ENCODE measurements at places on chromosomes 2 and 18.

DNA sequence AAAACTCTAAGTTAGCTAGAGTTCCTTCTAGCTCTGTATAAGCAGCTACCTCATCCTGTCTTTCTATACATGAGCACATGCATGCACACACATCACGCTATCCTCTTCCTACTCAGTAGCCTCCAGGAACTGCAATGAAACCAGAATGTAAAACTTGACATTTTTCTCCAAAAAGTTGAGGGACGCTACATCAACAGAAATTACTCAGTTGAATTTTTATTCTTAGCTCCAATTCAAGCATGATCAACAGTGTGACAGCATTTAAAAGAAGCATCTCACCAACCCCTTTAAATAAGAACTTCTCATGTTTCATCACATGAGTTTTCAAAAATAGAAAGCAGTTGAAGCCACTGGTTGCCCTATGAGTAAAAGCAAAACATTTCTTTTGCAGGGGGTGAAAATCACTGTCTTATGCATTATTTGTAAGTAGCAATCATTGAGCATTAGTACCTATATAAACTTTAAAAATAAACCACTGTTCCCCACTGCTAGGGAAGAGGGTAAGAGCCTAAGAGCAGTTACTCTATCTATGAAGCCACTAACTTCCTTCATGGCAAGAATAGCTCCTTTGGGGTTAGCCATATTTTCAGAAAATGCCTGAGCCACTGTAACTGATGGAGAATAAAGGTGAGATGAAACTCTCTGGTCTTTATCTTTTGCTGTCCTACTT, 77.9 kb upstream of the ARL5A start:
- DNase-seq: no peak

- no peak for DNase-seq
These were observed 17.5 kb upstream of the ILKAP start for GRCh38 chr2:238220892-238221521.

DNA sequence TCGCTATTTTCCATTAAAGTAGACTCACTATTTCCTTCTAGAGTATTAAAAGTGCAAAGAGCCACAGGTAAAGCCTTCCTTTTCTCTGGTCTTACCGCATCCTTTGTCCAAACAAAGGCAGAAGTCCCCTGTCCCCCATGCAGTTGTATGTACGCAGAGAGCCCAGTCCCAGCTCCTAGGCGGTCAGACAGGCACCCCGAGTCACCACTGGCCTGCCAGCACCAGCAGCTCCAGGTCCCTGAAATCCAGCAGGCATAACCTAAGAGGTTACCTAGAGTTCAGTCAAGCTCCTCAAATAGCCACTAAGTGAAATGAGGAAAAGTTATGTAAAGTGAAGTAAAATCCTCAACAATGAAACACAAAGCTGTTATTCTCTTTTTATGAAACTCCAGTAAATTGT, 60.4 kb upstream of the TWIST2 start:
- no peak for DNase-seq

GRCh38 chr18:63192126-63192884, 127.3 kb downstream of the BCL2 start:
- no peak for DNase-seq

- DNase-seq: no peak
These were observed 17.2 kb downstream of the LTBP1 start for GRCh38 chr2:32963941-32964340.

DNA sequence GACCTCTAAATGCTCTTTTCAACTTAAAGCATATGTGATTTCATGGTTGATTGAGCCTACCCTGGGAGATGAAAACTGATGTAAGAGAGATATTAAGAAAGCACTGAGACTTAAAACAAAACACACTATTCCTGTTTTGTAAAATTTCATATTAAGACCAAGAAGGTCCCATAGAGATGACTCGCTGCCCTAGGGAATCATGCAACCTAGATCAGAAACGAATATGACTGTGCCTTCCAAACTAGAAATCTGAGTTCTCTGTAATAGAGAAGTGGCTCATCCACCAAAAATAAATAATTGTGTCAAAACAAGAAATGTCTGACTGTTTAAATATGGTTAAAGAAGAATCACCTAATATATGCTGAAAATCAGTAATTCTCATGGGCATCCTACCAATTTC, 776.8 kb upstream of the SOX11 start:
- DNase-seq: no peak

GRCh38 chr2:171595896-171596295, 73.6 kb downstream of the CYBRD1 start:
- peak; percentile 74 for DNase-seq

GRCh38 chr2:240994171-240994896, 4.1 kb upstream of the SNED1 start:
- no peak for DNase-seq

- DNase-seq: no peak
These were observed 56.8 kb downstream of the MRPL33 start for GRCh38 chr2:27828305-27828704.

DNA sequence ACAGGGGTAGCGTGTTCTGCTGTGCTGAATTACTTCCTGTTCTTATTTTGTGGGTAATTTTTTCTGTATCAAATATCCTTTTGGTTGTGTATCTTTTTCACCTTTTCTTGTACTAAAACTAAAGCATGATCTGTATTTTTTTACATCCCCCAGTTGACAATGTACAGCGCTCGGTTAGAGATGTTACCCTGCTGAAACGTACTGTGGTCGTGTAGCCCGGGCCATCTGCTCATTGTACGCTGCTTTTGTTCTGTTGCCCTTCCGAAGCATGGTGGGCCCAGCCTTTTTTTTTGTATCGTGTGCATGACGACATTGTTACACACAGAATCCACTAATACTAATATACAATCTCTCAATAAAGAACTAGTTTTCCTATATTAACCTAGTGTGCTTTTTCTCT, 233.1 kb downstream of the HAUS1 start:
- DNase-seq: no peak

DNA sequence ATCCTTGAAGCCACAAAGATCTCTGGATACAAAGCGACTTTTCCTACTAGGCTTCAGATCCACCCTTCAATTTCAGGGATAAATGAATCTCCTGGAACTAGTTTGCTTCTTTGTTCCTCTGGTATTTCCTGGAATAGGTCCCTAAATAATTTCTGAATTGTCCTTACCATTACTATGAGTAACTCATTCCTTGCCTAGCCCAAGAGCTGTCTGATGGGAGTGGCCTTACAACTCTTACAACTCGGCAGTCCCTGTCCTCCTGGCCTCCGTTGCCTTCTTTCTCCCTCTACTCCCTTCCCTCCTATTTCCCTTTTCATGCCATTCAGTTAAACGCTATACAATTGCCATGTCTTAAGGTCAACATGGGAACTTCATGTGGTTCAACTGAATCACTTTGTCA, 98.2 kb upstream of the FHL2 start:
- DNase-seq: no peak

- no peak for DNase-seq
These were observed 23.4 kb downstream of the AMER3 start for GRCh38 chr2:130778781-130779180.

GRCh38 chr2:121993682-121994081, 238.2 kb downstream of the TSN start:
- no peak for DNase-seq

GRCh38 chr2:232438951-232439757, 16.8 kb upstream of the ALPI start:
- DNase-seq: no peak

DNA sequence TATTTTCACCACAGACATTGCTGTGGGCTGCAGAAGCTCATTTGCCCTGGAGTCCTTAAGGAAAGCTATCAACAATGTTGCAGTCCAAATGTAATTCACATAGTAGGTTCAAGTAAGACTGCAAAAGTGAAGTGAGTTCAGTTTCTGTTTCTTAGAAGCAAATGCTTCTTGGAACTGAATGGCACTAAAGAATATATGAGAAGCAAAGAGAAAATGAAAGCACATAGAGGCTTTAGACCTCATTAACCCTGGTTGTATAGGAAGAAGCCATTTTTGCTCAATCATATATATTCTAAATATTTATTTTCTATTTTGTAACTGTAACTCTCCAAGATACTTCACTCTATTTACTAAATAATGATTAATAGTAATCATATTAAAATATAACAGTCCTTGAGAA, 292.0 kb downstream of the ZNF804A start:
- no peak for DNase-seq

GRCh38 chr2:134401081-134401497, 147.2 kb downstream of the MGAT5 start:
- no peak for DNase-seq

- DNase-seq: no peak
These were observed 68.3 kb upstream of the RND3 start for GRCh38 chr2:150555611-150556356.

GRCh38 chr2:239193925-239194677, 206.7 kb downstream of the HDAC4 start:
- no peak for DNase-seq

- no peak for DNase-seq
These were observed 6.6 kb downstream of the SH3RF3 start for GRCh38 chr2:109135359-109136197.

DNA sequence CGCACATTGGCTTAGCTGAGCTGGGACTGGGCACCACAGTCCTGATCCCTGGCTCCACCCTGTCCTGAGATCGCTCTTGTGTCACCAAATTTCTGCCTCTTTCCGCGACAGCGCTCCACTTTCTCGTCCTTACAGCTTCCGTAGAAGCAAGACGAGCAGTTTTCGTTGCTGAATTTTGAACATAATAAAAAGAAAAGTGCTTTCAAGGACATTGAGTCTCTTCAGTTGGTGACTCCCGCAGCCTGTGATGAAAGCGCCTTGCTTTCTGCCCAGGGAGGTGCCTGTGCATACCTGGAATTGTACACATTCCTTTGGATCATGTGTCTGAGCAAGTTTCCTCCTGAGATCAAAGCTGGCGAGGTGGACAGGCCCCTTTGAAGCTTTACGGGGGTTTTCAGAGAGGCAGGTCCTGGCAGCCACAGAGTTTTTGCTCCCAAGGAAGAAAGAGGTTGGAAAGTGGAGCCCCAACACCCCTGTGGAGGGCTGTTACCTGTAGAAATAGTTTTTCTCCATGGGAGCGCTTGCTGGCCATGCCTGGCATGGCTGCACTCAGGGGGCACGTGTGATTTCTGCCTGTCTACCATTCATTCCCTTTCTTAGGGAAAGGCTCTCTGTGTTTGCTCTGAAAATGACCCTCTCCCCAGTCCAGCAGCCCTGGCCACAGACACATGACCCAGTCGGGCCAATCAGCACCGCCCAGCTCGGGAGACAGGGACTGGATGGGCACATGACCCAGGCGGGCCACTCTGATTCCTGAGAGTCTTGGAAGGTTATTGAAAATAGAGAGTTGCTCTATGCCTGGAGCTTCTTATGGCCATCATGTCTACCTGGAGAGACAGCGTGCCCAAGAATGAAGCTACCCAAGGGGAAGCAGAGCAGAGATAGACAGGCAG, 115.6 kb upstream of the OTOS start:
- DNase-seq: peak; percentile 76

- no peak for DNase-seq
These were observed 187.6 kb upstream of the NRP2 start for GRCh38 chr2:205494537-205495235.

DNA sequence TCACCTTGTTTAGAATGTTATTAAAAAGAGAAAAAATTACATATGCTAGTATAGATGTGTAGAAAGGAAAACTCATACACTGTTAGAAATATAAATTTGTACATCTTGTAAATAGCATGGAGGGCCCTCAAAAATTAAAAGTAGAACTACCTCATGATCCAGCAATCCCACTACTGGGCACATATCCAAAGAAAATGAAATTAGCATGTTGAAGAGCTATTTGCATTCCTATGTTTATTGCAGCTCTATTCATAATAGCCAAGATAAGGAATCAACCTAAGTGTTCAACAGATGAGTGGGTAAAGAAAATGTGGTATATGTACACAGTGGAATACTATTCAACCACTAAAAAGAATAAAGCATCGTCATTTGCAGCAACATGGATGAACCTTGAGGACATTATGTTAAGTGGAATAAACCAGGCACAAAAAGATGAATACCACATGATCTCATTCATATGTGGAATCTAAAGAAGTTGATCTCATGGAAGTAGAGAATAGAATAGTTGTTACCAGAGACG, 251.5 kb upstream of the THUMPD2 start:
- DNase-seq: no peak

DNA sequence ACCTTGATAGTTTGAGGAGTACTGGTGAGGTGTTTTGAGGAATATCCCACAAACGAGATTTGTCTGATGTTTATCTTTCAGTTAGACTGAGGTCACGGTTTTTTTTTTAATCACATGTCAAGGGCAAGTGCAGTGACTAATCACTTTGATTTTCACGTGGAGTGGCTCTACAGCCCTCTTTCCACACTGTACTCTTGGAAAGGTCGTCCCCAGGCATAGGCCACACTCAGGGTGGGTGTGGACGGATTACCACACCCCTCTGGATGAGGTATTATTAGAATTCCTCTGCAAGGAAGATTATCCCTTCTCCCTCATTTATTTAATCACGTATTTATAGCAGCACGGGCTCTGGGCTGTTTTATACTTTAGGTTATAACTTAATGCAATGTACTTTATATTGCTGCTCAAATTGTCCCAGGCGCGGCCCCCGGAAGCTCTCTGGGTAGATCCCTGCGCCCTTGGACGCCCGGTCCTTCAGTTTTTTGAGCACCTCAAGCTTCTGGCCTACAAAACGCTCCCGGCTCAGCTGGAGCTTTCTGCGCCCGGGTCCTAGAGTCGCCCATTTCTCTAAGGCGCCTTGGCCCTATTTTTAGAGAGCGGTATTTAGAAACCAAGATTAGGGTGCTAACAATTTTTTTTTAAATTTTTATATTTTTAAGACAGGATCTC, 515 bp upstream of the PLEKHB2 start:
- peak; percentile 88 for DNase-seq

GRCh38 chr2:172985139-172985892, 90.3 kb upstream of the MAP3K20 start:
- DNase-seq: peak; percentile 39

DNA sequence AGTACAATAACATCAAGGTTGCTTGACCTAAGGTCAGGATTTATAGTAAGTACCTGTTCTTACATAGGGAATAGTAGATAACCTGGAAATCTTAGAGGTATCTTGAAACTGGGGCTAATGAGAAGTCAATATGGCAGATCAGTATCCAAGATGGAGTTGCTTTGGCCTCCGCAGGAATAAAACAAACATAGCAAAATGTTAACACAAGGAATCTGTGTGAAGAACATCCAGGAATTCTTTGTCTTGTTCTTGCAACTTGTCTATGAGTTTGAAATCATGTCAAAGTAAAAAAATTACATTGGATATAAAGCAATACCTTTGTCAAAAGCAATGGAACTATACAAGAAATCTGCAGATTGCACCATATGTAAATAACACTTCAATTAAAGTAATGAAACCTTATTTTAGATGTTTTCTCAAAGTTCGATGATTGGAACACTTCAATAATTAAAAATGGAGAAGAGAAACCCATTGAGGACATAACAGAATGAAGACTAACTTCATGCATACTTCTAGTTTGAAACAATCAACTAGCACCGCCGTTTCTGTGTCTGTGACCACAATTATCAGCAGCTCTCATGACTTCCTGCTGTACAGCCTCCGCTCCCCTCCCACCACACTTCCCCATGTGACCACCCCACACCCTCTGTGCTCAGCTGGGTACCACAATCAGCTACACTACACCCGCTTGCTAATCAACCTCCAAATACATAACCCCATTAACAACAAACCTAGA, 27.6 kb downstream of the C2orf76 start:
- no peak for DNase-seq

Measured in kidney glomerular epithelial cell (primary cell).